ENCODE measurements at places on chromosomes 5 and 9.

GRCh38 chr5:137206030-137206715 is 293.0 kb downstream of the SPOCK1 start:
- no peak for DNase-seq

- no peak for DNase-seq
These were observed 35.3 kb downstream of the MAT2B start for GRCh38 chr5:163540696-163541095.

DNA sequence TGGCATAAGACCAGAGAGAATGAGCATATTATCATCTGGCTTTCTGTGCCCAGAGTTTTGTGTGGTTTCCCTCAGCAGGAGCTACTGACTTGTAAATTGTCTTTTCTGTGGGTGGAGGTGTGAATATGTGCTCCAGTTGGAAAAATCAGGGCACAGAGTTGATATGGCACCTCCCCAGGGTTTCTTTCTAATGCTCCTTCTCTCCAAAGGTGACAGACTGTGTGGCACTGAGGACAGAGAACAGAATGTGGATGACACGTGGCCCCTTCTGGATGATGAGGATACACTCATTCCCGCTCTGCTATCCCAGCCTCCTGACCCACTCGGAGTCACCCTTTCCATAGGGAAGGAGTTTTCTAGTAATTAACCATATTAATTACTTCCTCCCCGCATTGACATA is 221.0 kb downstream of the ICE1 start:
- DNase-seq: no peak

DNA sequence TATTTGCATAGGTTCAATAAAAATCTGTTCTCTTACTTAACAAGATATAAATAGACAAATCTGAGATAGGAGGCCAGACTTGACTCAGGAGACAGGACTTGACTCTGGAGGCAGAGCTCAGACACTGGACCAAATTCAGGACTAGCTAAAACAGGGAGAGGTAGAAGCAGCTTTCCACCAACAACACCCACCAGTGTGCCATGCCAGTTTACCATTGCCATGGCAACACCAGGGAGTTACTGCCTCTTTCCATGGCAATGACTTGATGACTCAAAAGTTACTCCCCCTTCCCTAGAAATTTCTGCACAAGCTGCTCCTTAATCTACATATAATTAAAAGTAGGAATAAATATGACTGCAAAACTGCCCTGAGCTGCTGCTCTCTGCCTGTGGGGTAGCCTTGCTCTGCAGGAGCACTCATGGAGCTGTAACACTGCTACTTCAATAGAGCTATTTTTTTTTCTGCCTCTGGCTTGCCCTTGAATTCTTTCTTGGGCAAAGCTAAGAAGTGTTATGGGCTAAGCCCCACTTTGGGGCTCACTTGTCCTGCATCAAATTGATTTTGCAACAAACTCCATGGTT is 473.0 kb downstream of the PLK2 start:
- DNase-seq: no peak

DNA sequence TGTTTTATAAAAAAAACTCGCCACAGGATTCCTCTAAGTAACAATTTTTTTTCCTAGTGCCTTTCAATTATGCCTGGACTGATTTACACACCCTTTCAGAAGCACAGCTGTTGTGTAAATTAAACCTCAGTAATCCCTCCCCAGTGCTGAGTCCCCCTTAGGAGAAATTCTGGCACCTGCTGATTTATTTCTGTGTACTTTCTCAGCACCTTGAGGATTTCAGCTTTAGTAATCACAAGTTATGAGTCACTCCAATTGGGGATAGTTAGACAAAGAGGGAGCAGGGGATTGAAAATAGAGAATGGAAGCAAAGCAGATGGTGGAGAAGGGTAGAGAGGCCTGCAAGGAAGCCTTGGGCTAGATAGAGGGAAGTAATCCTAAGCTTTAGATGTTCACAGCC is 171.7 kb downstream of the TTLL11 start:
- no peak for DNase-seq

DNA sequence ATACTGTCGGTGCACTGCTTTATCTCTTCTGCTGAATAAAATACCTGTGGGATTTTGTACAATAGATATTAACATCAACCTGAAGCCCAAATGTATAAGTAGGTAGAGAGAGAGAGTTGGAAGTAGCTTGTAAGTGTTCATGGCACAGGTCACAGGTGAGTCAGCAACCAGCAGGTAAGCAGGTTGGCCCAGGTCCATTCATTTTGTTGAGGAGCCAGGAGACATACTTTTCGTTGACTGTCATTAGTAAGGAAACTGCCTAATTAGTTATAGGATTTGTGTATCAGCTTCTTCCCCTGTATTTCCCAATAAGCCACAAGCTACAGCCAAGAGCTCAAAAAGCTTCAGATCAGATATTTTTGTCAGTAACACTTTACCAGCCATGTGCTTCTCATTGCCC is 650.8 kb downstream of the IRX1 start:
- DNase-seq: no peak

- no peak for DNase-seq
These were observed 688.4 kb downstream of the PTPRD start for GRCh38 chr9:9924376-9924775.

DNA sequence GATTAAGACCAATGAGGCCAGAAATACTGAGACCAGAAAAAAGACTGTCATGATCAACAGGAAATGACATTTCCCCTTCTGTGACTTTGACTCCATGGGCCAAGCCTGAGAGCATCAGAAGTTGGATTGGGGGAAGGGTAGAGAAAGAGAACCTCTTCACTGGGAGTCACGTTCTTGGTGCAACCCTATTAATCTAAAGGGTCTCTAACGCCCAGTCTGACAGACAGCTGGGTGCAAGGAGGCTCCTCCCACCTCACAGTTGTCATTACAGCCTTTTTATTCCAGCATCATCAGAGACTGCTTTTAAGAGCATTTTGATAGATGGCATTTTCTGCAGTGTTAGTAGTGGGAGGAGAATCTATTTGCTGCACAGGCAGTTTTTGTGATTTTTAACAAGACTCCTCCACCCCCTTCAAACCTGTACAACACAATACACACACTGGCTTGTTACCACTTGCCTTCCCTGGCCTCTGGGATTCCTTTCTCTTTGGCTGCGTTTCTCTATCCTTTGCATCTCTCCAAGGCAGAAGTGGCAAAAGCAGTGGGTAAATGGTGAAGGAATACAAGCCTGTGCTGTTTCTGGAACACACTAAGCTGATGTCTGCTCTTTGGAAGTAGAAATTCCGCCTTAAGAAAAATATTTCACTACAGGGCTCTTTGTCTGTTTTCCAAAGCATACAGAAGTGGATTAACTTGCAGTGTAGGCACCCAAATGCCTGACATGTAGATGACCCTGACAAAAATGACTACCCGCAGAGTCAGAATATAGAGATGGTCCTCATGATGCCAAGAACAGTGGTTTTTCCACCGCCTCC is 310.4 kb upstream of the ZNF608 start:
- DNase-seq: no peak

GRCh38 chr5:3107156-3107611 is 355.7 kb upstream of the IRX2 start:
- DNase-seq: no peak

DNA sequence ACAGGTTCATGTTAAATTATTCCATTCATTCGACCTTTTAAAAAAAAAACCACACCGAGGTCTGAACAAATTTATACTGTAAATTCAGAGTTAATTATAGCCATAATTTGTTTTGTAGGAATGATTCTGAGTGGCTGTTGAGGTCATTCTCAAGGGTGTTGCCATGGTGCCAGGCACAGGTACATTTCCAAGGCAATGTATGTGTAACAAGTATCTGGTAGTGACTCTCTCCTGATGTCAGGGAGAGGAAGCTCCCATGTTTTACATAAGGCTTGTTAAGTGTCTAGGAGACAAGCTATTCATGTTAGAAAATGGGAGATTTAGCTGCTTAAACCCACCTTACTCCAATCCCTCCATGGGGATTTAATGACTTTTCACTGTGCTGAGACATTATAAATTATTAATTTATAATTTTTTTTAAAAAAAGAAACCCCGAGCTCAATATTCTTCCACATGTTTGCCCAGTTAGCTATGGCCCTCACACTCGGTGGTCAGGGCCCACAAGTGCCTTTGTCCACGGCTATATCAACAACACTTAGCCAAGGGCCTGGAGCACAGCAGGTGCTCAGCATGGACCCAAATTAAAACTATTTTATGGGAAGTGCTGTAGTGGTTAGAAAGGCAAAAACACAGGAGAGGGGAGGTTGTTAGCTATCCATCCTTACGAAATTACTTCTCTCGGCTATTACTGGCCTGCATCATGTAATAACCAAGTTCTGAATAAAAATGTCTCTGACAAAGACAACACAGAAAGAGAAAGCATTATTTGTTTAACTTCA is 154.6 kb upstream of the GNA14 start:
- no peak for DNase-seq

DNA sequence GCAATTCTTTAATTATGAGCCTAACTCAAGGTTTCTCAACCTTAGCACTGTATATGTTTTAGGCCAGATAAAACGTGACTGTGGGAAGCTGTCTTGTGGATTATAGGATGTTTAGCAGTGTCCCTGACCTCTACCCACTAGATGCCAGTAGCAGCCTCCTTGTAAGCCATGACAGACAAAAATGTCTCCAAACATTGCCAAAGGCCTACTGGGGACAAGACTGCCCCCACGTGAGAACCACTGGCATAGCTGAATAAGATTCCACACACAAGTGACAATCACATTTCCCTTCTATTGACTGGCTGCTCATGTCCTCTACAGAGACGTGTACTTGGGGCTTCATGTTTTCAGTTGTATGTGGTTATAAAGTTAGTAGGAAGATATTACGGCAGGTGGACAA is 55.4 kb downstream of the GOLM1 start:
- no peak for DNase-seq

DNA sequence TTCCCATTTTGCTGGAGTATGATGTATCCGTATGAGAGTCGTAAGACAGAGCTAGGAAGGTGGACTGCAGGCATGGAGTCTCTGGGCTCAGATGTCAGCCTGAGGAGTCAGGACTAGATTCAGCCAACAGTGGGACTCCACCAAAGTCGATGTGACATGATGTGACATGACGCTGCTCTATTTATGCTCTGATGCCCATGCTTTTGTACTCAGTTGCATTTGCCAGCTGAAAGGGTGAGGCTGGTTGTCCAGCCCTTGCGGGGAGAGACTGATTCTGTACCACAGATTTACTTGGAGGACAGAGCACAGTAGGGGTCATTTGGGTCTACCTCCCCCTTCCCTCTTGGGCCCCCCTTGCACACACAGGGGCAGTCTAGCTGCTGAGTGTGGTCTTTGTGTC is 88.5 kb upstream of the ATG10 start:
- no peak for DNase-seq

Data from CD4-positive, alpha-beta T cell treated with Interleukin-15 for 4 hours (primary cell).